ENCODE measurements at places on chromosomes 6 and 20.

GRCh38 chr6:56072856-56073255 is 174.5 kb downstream of the COL21A1 start:
- no peak for DNase-seq

- DNase-seq: no peak
Measured at GRCh38 chr6:75291331-75291730, 6.7 kb upstream of the TMEM30A start.

GRCh38 chr20:16693278-16693677 is 36.5 kb upstream of the SNRPB2 start:
- DNase-seq: no peak

DNA sequence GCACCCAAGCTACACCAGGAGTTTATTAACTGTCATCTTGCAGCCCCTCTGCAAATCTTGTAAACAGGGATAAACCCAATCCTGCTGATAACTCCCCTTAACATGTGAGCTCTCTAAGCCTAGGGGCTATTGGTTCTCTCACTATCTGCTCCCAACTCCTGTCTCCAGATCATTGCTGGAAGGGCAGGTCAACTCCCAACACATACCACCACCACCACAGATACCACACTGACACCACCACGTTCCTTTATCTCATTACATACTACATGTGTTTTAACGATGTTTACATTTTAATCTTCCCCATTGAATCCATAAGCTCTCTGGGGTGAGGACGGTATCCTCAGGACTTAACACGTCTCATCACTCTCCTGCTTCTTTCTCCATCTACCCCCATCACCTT is 51.8 kb downstream of the SIM1 start:
- no peak for DNase-seq

DNA sequence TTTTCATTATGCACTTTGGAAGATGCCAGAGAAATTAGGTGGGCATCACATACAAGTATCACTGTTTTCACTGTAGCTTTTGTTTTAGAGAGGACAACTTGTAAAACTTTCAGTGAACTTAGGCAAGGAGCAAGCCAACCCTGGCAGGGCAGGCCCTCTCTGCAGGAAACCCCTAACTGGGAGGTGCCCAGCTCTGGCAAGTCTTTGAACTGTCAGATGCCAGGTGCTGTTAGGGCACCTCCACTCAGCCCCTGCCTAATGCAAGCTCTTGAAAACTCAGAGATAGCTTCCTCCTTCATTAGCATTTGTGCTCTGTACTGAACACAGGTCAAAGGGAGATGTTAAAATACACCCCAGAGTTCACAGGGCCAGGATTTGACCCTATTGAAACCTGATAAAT is 774.2 kb upstream of the FLRT3 start:
- no peak for DNase-seq

- DNase-seq: no peak
Measured at GRCh38 chr6:105468850-105469249, 66.0 kb upstream of the PREP start.

- no peak for DNase-seq
Measured at GRCh38 chr20:6768228-6769140, 998 bp downstream of the BMP2 start.

GRCh38 chr6:100808638-100809275 is 72.4 kb downstream of the ASCC3 start:
- no peak for DNase-seq

DNA sequence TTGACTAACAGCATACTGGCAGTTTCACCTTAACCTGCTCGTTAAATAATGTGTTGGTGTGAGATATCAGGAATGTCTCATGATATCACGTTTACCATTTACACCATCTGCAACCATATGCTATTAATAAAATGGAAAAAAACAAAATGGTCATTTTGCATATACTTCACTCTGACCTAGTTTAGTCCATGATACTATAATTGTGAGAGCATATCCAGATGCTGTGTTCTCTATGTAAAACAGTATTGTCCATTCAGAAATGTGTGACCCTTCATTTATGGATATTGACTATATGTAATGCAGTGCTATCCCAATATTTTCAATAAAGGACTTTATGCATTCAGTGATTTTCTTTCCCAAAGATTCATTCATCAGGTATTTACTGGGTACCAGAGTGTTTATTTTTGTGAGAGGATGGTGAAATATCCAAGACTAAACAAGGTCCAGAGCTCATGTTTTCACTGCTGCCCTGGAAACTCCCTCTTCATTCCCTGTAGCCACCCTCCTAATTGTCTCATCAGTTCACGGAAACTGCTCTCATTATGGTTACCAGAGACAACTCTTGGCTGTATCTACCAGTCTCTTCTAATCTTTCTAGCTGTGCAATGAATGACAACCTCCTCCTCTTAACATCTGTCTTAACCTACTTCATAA is 25.7 kb upstream of the HINT3 start:
- no peak for DNase-seq

DNA sequence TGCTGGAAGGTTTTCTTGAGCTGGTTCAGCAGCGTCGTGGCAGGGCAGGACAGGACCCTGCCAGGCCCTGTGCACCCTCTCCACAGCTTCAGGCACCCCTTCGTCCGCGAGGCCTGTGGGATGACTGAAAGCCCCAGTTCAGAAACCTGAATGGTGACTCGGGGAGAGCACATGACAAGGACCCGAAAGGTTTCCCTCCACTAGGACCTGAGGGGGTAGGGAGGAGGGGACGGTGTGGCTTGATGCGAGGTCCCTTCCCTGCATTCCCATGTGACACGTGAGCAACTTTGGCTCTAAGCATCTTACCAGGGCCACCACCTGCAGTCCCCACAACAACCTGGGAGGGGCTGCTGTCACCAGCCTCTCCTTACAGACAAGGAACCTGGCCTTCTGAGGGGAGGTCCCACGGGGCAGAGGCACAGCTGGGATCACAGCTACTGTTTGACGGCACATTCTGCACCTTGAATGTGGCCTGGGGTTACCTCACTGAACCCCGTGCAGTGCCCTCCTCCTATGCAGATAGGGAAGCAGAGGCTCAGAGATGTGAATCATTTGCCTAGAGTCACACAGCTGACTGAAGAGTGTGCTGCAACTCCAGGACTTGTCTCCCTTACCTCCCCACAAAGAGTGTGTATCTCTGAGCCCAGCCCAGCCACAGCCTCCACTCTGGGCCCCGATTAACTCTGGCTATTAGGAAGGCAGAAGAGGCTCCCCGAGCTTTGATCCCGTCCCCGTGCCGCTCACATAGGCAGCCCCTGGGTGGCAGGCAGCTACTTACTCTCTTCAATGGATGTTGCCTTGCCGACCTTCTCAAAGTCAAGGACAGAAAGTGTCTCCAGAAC is 84.6 kb downstream of the PTPN1 start:
- DNase-seq: no peak

DNA sequence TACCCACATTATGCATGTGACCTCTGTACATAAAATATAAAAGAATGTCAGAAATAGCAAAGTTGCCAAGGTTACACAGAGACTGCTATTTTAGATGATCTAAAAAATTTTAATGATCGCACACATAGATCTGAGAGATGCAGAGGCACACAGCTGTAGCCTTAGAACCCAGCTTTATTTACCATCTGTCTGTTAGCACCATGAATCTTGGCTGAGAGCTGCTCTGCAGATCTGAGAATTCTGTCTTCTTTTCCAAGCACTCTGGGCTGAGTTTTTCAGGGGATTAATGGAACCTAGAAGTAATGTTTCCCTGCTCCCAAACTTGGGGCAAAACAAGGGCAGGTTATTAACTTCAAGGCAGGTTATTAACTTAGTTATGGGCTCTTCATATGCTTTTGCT is 248.7 kb upstream of the JAG1 start:
- DNase-seq: no peak

GRCh38 chr6:14660806-14661579 is 543.4 kb downstream of the CD83 start:
- no peak for DNase-seq

DNA sequence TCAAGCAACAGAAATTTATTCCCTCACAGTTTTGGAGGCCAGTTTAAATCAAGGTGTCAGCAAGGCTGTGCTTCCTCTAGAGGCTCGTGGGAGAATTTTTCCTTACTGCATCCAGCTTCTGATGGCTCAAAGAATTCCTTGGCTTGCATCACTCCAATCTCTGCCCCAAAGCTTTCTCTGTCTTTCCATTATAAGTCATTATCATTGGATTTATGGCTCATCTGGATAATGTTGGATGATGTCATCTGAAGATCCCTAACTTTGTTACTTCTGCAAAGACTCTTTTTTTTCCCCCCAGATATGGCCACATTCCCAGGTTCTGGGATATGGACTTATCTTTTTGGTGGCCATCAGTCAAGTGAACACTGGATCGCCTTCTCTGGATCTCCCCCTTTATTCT is 146.3 kb upstream of the B3GAT2 start:
- no peak for DNase-seq

- DNase-seq: no peak
Measured at GRCh38 chr6:40383348-40384115, 203.6 kb downstream of the LRFN2 start.

DNA sequence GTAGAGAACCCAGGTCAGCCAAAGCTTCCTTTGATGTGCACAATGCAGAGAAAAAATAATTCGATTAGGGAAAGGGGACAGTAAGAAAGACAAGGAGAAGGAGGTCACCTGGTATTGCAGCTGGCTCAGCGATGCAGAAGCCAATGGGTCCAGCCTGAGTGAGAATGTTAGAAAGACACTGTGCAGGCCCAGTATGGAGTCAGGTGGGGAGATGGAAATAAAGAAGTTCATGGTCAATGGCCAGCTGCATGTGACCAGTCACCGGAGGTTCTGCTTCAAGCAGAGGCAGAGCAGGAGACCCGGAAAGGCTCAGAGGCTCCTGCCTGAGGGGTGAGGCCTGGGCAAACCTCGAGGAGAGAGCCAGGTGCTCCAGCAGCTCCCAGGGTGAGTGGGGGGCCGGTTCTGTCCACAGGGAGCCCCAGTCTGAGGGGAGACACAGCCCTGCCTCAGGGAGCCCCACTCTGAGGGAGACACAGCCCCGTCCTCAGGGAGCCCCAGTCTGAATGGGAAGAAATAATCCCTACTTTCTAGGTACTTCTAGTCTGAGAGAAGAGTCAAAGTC is 51.3 kb downstream of the LRFN2 start:
- DNase-seq: no peak

- DNase-seq: no peak
Measured at GRCh38 chr6:36926708-36927513, 27.6 kb upstream of the PI16 start.

- no peak for DNase-seq
Measured at GRCh38 chr20:16263582-16263981, 309.7 kb downstream of the KIF16B start.

DNA sequence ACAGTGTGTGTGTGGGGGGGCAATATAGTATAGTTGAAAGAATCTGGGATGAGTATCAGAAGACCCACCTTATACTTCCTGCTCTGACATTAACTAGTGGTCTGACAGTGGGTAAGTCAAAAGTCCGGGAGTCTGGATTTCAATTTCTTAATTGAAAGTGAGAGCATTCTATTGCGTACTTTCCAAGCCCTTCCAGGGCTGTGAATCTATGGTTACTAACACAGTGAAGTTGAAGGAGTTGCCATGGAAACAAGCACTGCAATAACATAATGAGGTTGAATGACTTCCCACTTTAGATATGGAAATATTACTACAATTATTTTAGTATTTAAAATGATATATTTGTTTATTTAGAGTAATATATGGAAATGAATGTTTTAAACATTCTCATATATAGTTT is 80.2 kb downstream of the MLIP start:
- DNase-seq: no peak

- DNase-seq: no peak
Measured at GRCh38 chr6:42545226-42545773, 18.5 kb upstream of the UBR2 start.

GRCh38 chr6:45651301-45651700 is 273.6 kb upstream of the SUPT3H start:
- DNase-seq: no peak

DNA sequence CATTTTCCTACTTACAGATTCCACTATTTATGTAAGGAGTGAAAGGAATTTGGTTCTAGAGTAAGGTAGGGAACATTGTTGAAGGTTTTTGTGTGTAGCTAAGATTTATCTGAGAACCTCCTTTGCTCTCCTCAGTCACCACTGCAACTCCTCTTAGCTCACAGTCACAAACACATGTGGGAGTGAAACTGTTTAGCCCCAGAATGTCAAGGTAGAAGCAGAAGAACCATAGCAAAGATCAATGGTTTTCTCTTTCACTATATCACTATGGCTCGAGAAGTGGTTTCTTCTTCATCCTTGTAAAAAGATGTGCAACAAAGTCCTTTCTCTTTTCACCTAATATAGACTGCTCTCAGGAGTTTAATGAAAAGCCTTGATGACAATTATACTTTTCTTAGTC is 6.5 kb upstream of the DEFB112 start:
- DNase-seq: no peak

- no peak for DNase-seq
Measured at GRCh38 chr6:89134723-89135122, 11.1 kb upstream of the PM20D2 start.

DNA sequence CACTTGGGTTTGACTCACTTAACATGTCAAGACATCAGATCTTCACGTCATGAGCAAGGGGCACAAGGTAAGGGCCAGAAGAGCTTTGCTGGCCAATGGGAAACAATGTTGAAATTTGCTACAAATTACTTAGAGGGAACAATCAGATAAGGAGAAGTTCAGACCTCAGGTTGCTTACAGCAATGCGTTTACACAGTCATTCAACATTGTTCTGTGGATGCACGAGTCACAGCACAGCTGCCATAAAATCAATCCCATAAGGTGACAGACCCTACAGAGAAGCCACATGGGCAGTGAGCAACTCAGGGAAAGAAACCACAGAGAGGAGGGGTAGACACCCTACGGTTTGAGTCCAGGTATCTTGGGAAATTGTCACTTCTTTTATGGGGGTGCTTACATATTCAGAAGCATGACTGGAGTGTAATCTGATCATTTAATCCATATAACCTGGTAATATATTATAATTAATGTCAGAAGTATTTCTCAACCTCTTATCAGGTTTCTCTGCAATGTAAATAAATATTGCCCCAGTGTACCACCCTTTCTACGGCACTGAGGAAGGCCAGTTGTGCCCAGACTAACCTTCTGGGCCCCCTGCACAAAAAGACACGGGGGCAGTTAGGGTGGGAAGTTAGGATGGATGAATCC is 2.3 kb upstream of the SLC22A2 start:
- no peak for DNase-seq
